Activated CD8-positive, alpha-beta memory T cell treated with anti-CD3 and anti-CD28 coated beads, Interleukin-2, amount 50 U/mL, for 48 hours (primary cell): ENCODE measurements at places on chromosomes 7 and 10.

- no peak for DNase-seq
Observed at GRCh38 chr7:11450281-11450680, 381.7 kb downstream of the THSD7A start.

GRCh38 chr7:33928986-33929385 lies 23.6 kb downstream of the BMPER start:
- no peak for DNase-seq

- no peak for DNase-seq
Observed at GRCh38 chr7:90654718-90655427, 58.8 kb downstream of the CDK14 start.

DNA sequence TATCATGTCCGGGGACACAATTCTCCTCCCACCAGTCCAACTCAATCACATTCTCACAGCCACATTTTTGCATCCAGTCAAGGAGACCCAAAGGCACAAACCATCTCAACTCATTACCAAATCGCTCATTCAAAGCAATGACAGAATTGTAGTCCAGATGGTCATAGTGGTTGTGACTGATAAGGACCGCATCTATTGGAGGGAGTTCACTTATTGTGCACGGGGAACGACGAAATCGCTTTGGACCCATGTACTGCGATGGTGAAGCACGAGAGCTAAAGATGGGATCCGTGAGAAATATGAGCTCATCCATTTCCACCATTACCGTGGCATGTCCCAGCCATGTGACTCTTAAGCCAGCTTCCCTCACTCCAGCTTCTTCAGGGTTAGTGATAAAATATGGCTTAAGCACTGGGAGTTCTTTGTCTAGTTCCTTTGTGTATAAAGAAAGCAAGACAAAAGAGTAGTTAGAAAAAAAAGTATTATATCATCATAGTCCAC lies 29.1 kb downstream of the NAPEPLD start:
- no peak for DNase-seq

DNA sequence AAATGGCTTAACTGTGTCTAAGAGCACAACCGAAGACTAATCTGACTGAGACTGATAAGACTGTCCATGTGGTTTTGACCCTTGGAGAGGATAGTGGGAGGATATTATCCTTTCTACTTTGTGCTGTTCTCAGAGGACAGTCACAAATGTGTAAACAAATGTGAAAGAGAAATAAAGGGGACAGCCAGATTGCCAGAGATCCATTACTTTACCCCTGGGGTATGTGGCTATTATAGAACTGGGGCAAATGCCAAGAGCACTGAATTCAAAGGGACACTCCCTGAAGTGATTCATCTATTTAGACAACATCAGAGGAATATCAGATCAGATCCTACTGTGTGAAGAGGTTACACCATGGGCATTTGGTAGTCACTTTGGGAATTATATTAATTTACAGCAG lies 154.7 kb downstream of the RNLS start:
- DNase-seq = no peak

- no peak for DNase-seq
Observed at GRCh38 chr7:51229620-51230323, 86.8 kb downstream of the COBL start.

- DNase-seq = no peak
Observed at GRCh38 chr10:78550090-78550489, 516.4 kb downstream of the RPS24 start.

GRCh38 chr10:59736749-59737148 lies 16.5 kb downstream of the MRLN start:
- no peak for DNase-seq

DNA sequence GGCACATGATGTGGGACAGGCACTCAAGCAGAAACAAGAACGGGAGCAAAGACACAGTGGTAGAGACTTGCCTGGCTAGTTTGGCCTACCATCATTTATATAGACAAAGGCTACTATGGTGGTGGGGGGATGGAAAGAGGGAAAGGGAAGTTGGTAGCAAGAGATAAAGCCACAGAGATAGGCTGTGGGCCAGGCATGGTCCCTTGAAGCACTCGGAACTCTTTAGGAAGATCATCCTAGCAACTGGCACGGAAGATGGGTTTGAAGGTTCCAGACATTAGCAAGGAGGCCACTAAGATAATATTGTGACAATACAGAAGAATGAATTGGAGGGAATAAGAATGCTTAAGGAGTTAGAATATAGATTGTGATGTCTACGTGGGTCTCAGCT lies 319.6 kb downstream of the ELMO1 start:
- DNase-seq = no peak

GRCh38 chr10:15122477-15123030 lies 25.4 kb downstream of the RPP38 start:
- DNase-seq = no peak

DNA sequence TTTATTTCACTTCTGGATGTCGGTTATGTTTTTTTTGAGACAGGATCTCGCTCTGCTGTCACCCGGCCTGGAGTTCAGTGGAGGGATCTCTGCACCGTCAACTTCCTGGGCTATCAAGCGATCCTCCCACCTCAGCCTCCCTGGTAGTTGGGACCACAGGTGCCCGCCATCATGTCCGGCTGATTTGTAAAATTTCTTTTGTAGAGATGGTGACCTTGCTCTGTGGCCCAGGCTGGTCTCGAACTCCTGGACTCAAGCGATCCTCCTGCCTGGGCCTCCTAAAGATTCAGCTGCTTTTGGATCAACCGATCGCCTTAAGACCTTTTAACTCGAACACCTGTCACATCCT lies 606 bp upstream of the RABGEF1 start:
- DNase-seq = no peak

DNA sequence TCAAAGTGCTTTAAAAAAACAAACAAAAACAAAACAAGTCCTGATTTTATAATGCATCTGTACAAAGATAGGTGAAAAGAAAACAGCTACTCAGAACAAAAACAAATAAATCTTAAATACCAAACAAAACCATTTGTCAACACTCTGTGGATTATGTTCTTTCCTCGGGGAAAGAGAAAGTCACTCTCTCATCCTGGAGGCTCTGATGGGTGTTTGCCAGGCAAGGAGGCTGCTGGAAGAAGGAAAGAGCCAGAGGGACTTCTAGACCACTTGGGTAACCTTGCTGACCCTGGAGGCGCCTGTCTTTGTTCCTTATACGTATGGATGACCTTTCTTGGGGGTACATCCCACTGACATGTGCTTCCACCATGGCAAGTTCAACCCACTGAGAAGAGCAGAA lies 92.8 kb downstream of the ZRANB1 start:
- DNase-seq = no peak

DNA sequence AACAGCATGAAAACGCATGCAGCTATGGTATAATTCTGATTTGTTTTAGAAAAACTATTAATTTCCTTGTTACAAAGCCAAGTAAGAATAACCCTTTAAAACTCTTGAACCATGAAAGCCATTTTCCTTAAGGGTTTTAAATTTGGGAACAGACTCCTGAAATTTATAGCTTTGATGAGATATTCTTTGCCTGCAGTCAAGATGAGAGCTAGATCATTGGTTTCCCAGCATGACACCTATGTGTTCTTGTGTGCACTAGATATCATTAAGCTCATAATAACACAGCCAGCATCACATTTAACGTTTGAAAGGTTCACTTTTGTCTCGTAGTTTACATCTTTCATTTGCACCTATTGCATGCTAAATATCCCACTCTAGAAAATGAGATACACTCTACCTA lies 202.2 kb downstream of the PHF14 start:
- no peak for DNase-seq

DNA sequence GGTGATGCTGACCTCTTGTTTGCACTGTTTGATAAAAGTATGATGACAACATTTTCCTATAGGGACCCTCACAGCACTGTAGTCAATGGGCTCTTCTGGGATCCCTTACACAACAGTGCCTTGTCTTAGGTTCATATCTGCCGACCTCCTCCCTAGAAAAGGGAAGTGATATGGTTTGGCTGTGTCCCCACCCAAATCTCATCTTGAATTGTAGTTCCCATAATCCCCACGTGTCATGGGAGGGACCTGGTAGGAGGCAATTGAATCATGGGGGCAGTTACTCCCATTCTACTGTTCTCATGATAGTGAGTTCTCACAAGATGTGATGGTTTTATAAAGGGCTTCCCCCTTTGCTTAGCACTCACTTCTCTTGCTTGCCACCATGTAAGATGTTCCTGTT lies 23.1 kb downstream of the ZC3HAV1 start:
- no peak for DNase-seq

DNA sequence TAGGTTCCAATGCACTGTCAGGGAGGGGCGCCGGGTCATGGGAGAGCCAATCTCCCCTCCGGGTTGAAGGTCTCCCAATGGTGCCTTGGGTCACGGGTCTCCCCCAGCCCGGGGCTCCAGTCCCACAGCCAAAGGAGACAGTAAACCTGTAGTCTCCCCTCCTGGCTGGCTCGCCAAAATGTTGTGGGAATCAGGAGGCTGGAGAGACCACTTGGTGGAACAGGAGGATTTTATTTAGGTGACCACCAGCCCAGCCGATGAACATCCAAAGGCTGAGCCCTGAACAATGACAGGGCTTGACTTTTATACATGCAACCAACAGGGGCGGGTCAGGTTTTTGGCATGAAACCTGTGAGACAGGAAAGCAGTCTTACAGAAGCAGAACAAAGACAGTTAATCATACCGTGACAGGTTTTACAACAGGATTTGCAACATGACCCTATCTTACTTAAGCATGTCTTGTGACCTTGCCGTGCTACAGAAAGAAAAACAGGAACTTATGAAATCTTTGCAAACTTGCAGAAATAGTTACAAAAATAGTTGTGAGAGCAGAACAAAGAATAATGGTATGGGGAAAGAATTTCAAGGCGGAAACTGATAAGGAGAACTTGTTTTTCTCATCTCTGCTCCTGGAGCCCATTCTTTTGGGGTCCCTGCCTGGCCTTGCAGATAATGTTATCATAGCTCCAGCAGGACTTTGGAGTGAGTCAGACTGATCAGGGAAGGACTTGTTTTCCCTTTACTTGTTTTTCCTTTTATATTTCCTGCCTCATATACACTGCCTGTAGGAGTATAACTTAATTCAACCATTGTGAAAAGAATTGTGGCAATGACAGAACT lies 7.1 kb downstream of the ERV3-1 start:
- no peak for DNase-seq

GRCh38 chr7:22210355-22210754 lies 146.6 kb downstream of the RAPGEF5 start:
- DNase-seq = no peak

DNA sequence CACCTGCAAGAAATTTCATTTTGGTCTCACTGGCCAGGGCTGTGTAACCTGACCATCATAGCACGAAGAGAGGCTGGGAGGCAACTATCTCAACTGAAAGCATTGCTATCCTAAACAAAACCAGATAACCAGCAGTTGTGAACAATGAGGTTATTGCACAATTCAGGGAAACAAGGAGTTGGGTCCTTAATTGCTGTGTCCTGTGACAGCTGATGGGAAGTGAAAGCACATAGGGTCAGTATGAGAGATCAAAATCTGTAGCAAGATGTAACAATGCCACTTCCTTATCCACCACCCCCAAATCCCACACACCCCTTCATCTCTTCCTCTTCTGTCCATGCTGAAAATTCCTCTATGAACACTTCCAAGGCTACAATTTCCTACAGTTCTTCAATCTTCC lies 80.2 kb downstream of the HTR7 start:
- no peak for DNase-seq

- no peak for DNase-seq
Observed at GRCh38 chr7:41156268-41156667, 546.6 kb downstream of the INHBA start.

DNA sequence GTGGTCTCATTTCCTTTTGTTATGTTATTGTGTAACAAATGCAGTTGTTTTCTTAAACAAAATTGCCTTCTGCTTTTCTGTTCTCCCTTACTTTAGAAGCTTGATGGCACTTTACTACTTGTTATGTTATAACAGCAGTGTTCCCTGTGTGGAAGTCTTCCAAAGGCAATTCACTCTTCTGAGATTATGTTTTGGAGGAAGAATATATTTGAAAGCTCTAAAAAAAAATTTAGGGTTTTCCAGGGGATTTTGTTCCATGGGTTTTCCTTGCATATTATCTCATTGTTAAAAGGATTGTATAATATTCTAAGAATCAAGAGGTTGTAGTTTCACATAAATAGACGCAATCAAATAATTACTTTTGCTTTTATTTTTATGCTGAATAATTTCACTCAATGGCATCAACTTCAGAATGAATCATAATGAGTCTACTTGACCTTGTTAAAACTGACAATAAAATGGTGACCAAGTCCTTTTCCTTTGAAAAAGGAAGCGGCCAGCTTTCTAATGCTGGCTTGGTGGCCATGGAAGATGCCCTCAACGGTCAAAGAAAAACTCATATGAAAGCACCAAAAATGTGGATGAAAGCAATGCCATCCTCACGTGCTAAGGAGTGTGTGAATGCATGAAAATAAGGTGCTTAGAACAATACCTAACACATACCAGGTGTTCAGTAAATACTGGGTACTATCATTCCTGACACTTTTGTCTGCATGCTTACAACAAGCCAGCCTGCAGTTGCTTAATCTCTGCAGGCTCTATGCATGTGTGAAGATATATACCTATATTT lies 92.4 kb upstream of the KLF6 start:
- no peak for DNase-seq

- DNase-seq = no peak
Observed at GRCh38 chr7:99639267-99639666, 22.5 kb downstream of the ZSCAN25 start.

DNA sequence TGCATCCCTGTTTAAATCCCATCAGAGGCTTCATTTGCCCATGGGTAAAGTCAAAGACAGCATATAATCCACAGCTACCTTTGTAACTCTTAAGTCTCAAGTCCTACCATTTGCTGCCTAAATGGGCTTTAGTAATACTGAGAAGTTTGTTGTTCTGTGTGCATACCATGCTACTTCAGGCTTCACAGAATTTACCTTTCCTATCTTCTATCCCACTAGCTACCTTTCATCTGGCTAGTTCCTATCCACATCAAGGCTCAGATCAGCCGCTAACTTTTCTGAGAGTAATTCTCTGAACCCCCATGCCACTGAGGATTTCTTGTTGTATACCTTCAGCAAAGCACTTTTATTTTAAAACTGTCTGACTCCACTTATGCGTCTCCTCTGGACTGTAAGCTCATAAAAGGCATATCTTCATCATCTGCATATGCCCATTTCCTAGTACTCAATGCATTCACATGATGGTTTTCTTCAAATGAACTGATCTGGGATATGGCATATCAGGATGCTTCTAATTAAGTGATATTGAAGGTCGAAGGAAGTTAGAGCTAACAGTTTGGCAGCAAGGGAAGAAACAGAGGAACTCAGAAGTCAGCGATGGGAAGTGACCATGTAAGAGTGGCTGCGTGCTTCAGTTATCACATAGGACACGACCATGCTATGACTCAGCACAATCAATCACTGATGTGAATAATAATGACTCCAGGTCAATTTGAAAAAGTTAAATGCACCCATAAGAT lies 283.9 kb upstream of the DKK1 start:
- no peak for DNase-seq
